HCT116 (cell line): ENCODE measurements at places on chromosomes 16 and 17.

DNA sequence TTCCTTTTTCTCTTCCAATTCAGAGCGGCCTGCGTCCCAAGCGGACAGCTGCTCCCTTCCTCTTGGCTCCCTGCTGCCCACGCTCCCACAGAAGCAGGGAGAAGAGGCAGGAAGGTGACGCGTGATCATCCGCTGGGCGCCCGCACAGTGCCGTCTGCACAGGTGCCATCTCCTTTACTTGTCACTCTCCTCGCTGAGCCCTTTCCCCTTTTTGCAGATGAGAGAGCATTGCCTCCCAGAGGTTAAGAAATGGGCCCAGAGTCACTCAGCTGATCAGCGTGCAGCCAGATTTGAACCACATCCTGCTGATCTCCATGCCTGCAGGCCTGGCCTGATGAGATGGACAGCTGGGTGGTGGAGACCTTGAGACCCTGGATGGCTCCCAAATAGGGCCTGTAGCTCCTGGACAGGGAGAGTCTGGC lies 299.8 kb downstream of the SEC14L1 start:
- DNase-seq: no peak

DNA sequence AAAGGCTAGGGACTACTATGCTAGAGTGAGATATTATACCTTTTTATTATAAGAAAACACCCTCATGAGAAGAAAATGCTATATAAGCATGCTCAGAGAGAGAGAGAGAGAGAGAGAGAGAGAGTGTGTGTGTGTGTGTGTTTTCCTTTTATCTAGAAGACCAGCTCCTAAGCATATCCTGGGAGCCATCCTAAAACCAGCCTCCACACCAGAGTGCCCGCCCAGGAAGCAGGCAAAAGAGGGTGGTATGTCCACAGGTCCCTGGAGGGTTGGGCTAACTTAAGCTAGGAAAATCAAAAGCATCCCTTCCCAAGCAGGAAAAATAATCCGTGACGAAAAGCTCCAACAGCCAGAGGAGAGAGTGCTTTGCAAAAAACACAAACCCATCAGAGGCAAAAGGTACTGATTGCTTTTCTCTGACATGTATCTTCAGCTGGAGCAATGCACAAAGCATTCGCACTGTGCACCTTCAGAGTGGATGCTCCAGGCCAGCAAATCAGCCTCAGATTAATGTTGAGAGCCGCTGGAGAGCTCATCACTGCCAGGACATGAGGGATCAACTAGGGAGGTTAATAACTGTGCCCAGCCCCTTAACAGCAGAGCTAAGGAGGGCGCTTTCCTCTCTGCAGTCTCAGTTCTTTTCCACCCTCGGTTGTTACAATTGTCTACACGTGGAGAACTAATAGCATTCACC lies 125.1 kb downstream of the SLC39A11 start:
- DNase-seq: no peak

DNA sequence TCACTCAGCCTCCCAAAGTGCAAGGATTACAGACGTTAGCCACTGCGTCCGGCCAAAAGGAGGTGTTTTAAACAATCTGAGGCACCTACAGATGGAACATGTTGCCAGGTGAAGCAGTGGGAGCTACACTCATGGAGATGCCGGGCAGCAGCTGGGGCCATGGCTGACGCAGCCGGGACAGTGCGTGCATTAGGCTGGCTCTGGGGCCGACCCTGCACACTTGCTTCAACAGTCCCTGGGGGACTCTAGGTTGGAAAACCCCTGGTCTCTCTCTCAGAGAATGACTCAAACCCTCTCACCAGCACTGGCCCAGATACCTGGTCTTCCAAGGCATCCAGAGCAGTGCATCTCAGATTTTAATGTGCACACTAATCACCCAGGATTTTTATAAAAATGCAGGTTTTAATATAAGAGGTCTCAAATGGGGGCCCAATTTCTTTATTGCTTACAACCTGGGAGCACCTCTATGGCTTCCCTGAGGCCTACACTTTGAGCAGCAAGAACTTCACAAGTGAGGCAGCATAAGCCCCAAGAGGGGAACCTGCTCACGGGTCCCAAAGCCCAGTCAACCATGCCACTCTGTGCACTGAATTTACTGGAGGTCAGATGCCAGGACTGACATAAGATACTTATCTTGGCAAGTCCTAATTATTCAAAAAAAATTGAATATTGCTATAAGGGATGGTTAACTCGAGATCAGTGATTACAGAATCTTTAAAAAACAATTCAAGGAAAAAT lies 70.8 kb upstream of the TRAP1 start:
- no peak for DNase-seq

DNA sequence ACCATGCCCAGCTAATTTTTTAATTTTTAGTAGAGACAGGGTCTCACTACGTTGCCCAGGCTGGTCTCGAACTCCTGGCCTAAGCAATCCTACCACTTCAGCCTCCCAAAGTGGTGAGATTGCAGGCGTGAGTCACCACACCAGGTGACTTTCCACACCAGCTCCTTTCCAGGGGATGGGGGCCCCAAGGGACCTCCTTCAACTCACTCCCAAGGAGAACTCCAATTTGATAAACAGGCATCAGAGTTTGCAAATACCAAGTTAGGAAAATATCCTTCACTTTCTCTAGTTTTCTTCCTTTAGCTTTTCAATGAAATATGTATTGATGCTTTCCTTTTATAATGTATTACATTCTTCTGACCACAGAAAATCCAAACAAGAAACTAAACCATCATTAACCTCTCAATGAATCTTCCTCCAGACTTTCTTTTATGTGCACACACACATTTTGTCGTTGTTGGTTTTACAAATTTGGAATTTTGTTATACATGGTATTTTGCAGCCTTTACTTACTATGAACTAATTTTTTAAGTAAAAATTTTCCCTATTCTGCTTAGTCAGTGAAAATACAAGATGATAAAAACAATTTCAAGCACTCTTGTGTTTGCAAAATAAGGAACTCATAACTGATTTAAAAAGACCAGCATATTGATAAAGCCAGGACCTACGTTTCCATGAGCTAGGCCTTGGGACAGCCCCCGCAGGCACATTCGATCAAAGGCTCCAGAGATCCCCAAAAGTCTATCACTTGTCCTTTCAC lies 32.0 kb downstream of the GAS7 start:
- DNase-seq: no peak

- DNase-seq: no peak
Observed at GRCh38 chr16:65280845-65281512, 159.1 kb upstream of the CDH11 start.

DNA sequence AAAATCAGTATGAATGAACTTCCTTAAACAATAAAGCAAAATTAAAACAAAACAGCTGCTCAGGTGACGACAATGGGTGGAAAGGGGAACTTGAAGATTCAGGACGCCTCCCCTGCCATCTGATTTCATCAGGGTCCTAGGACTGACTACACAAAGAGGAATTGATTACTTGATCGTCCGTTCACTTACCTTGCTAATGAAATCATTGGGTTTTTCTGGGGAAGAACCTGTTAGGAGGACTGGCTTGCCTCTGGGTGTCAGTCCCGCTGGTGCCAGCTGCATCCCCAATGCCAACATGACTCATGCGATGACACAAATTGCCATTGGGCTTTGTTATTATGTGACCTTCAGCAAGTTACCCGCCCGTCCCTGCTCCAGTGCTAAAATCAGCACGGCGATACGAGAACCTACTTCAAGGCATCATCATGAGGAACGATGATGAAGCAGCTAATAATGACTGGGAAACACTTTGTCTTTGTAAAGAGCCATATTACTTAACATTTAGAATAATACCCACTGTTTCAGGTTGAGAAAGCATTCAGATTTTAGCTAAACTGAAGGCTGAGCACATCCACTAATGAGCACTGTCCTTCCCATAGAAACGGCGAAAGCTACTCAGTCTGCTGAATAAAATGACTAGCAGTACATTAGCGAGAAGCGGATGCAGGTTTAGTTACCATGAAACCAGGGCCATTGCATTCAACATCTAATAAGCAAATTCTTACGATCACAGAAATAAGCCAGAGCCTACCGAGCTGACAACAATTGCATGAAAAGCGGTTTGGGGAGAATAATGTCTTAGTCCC lies 139.4 kb downstream of the ZFHX3 start:
- no peak for DNase-seq
